ENCODE measurements at places on chromosomes 2 and 18.

GRCh38 chr2:4980995-4981394, 711.2 kb upstream of the SOX11 start:
- DNase-seq, result no peak

DNA sequence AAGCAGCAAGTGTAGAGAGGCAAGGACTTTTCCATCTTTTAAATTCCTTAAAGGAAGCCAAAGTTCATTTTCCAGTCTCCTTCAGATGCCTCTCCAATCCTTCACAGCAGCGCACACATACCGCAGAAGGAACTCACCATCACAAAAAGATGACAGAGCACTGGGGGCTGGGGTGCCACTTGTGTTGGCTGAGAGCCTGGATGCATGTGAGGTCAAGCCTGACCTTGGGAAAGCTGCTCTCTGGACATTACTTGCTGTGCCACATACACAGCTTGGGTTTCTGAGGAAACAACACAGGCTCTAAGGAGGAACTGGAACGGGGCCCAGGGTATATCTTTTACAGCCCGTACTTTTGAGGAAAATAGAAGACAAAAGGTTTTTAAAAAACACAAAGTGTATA, 364.3 kb upstream of the MEX3C start:
- no peak for DNase-seq

- no peak for DNase-seq
Measured at GRCh38 chr2:210480764-210481163, 4.2 kb upstream of the LANCL1 start.

GRCh38 chr2:227509824-227510619, 38.1 kb downstream of the AGFG1 start:
- no peak for DNase-seq

GRCh38 chr2:203596183-203596582, 61.1 kb upstream of the RAPH1 start:
- DNase-seq, result no peak

DNA sequence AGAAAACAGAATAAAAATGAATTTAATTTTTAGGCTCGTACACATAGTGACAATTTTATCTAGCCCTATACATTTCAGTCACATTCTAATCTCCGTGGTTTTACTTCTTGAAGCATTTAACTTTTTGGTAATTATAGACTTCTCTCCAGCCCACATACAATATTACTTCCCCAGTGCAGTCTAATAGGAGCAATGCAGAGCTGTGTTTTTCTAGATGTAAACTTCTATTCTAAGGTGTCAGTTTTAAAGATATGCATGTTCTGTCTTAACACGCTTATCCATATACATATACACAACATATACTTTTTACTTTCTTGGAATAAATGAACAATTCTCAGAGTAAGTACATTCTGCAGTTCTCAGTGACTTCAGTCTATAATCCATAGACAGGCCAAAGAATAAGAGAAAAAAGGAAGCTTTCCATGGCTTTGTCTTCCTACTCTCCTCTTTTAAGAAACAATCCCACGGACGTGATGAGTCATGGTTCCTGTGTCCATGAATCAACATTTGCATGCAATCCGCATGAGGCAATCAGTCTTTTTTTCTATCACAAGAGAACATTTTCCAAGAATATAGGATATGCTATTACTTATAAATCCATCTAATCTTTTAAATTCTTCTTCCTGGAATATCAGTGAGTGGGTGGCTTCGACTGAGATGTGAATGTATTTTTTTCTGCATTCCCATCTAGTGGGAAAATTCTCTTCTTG, 42.8 kb downstream of the CCDC102B start:
- DNase-seq, result no peak

GRCh38 chr18:37481491-37481890, 84.1 kb downstream of the CELF4 start:
- DNase-seq, result no peak

GRCh38 chr18:57427429-57428201, 7.6 kb upstream of the ONECUT2 start:
- DNase-seq, result no peak

DNA sequence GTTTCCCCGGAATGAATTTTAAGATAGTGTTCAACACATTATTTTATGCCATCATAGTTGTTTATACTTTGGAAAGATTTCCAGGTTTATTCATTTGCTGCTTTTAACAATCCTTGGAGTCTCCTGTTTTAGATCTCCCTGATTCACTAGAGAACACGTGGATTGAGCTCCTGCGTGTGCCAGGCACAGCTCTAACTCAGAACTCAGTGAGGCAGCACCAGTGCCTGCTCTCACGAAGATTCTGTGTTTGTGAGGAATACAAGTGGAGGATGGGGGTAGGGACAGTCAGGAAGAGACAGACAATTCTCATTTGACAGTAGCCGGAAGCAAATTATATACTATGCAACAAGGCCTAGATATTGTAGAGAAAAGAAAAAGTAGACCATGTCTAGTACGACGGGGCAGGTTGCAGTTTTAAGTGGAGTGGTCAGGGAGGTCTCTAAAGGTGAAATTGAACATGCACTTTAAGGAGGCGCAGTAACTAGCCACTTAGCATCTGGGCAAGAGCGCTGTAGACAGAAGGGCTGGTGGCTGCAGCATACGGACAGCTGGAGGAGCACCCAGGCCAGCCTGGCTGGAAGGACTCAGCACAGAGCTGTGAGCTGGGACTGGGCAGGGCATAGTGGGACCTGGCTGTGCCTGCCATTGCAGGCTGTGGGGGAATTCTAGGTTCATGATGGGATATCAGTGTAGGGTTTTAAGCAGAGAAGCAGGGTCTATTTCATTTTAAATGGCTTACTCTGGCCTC, 24.3 kb downstream of the RNF144A start:
- DNase-seq, result no peak
